Dermis blood vessel endothelial cell (primary cell): ENCODE measurements at places on chromosomes 5 and 9.

- DNase-seq, result no peak
Observed at GRCh38 chr9:126053913-126054312, 272.7 kb upstream of the MVB12B start.

DNA sequence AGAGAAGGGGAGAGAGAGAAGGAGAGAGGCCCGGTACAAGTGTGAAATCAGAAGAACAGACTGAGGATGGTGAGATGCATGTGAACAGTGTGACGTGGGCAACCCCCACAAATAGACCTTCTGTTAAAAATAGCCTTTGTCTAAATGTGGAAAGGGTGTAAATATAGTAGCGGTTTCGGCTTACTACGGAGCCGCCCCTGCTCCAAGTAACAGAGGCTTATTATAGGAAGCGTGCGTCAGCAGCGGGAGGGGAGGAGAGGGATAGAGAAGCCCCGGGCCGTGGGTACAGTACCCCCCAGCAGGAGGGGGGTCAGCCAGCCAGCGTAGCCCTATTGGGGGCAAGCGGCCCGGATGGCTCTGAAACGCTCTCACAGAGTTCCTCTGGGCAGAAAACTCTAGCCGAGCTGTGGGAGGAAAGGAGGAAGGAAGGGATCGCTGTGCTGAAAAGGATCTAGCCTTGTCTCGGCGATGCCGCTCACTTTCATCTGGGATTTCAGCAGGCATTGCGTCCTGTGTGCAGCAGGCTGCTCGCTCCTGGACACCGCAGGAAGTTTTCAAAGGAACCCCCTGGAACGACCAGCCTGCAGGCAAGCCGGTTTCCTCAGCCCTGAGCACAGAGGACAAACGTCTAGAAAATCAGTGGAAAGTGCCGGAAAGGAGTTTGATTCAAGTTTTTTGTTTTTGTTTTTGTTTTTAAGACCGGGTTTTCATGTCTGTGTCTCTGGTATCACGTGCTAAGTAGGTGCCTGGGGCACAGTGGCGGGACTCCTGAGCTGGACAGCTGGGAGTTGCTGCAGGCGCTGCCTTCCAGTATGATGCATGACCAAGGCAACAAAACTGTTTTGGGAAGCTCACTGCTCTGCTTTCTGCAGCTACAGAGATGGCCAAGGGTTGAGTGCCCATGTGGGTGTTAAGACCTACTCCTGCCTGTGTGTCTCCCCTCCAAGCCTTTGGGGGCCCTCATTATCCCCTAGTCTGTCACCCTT is 146.6 kb downstream of the SEC61B start:
- DNase-seq, result peak; percentile 51

- no peak for DNase-seq
Observed at GRCh38 chr9:121658591-121658990, 7.2 kb downstream of the DAB2IP start.

DNA sequence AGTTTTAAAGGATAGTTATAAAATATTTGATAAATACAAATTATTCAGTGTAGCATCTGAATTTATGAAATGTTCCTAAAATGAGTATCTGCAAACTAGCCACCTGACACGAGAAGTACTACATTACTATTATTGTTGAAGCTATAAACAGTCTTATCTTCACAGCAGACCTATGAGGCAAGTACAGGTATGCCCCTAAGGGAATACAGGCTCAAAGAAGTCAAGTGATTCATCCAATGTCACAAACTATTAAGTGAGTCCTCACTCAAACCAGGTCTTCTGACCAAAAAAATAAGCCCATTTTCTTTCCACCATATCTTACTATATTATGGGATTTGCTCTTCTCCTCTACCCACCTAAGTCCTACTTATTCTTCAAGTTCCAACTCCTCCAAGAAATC is 28.7 kb downstream of the STRBP start:
- no peak for DNase-seq

GRCh38 chr5:180127682-180128670 is 56.4 kb upstream of the RNF130 start:
- DNase-seq, result no peak

DNA sequence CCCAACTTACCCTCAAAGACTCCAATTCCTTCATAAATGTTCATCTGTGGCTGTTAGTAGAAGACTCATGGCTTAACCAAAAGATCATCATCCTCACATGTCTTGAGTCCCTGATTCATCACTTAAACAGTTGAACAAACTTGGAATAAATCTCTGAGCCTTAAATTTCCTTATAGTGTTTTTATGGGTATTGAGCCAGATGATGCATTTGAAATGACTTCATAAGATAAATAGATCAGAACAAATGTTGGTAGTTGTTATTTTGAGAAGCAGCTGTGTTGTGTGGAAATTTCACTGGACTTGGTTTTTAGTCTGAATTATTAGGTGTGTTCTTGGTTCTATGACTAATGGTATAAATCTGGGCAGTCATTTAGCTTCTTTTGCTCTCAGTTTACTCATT is 236.2 kb downstream of the NNT start:
- no peak for DNase-seq

DNA sequence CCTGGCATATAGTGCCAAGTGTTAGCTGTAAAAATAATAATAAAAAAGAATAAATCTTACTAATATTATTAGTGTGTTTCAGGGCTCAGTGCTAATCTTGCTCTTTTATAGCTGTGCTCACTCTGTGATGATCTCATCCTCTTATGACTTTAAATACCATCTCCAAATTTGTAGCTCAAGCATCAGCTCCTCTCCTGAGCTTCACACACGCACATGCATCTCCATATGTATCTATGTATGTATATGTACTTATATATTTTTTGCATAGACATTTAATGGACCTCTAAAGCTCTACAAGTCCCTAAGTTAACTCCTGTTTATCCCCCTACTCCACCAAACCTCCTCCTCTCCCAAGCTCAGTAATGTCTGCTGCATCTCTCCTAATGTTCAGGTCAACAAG is 170.8 kb upstream of the NR3C1 start:
- DNase-seq, result no peak

GRCh38 chr9:108759399-108759798 is 96.4 kb downstream of the ACTL7B start:
- no peak for DNase-seq

GRCh38 chr5:1910861-1911772 is 28.4 kb upstream of the IRX4 start:
- no peak for DNase-seq

GRCh38 chr5:50576686-50577256 is 89.7 kb upstream of the PARP8 start:
- no peak for DNase-seq

- no peak for DNase-seq
Observed at GRCh38 chr9:89097219-89097618, 81.4 kb downstream of the SHC3 start.

DNA sequence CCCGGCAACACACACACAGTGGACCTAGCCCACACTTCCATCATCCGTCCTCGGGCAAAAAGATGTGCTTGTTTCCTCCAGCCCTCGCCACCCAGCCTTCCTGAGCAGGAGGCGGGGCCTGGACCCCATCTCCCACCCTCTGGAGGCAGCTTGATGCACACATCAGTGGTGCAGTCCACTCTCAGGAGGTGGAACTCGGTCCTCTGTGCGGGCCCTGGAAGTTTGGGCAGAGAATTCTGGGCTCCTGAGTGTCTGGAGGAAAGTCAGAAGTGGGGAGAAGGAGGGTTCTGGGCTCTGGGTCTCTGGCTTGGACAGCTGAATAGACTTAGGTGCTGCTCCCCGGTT is 54.0 kb upstream of the NEURL1B start:
- DNase-seq, result no peak

DNA sequence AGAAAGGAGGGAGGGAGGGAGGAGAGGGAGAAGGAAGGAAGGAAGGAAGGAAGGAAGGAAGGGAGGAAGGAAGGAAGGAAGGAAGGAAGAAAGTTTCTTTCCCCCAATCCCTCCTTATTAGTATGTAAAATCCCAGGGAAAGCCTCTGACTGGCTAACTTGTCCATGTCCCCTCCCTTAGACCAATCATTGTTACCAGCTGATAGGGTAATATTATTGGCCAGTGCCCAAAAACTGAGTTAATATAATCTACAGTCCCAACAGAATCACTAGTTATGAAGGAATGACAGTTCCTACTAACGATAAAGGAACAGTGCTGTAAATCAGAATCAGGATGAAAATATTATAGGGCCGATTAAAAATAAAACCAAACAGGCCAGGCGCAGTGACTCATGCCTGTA is 53.6 kb upstream of the CCNG1 start:
- DNase-seq, result no peak

GRCh38 chr5:8730194-8730593 is 815.7 kb downstream of the SEMA5A start:
- DNase-seq, result no peak

- no peak for DNase-seq
Observed at GRCh38 chr9:4859035-4859434, 66.3 kb downstream of the RCL1 start.

GRCh38 chr5:58926541-58926935 is 343.7 kb downstream of the RAB3C start:
- no peak for DNase-seq

GRCh38 chr9:36165826-36166167 is 3.4 kb upstream of the CCIN start:
- DNase-seq, result peak; percentile 26

- peak; percentile 54 for DNase-seq
Observed at GRCh38 chr9:105007143-105007542, 79.2 kb upstream of the ABCA1 start.

DNA sequence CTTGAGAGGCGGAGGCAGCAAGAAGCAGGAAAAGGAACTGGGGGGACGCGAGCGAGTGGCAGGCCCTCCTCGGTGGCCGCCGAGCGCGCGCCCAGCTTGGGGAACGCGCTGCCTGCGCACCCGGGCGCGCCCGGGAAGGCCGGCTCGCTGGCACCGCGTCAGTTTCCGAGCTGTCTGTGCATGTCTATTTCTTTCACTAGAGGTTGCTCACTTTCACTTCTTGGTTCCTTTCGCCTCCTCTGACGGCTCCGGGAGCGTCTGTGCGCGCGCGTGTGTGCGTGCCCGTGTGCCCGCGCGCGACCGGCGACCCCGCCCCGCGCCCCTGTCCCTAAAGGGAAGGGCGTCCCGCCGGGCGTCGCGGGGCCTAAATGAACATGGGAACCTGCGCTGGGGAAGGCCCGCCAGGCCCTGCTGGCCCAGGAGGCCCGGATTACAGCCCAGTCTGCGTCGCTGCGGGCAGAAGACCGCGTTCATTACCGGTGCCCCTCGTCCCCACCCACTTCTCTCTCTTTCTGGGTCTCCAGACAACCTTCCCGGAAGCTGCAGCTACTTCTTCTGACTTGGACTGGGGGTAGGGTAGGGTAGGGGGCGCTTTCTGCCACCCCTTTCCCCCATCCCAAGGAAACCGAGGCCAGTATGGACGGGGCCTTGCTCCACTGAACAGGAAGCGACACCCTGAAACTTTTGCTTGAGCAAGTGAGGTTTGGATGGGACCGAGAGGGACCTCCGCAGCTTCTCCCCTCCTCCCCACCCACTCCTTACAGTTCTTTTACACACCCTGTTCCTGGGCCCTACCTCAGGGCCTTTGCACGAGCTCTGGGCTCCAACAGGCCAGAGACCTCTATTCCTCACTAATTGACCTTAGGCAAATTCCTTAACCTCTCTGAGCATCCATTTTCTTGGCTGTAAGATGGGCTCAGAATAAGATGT is 205.8 kb upstream of the IER5L start:
- DNase-seq, result peak; percentile 63

GRCh38 chr9:88773627-88774244 is 217.5 kb upstream of the S1PR3 start:
- DNase-seq, result peak; percentile 32

- no peak for DNase-seq
Observed at GRCh38 chr5:5592541-5592940, 170.1 kb downstream of the ICE1 start.

GRCh38 chr5:132211787-132212186 is 15.9 kb downstream of the P4HA2 start:
- no peak for DNase-seq

DNA sequence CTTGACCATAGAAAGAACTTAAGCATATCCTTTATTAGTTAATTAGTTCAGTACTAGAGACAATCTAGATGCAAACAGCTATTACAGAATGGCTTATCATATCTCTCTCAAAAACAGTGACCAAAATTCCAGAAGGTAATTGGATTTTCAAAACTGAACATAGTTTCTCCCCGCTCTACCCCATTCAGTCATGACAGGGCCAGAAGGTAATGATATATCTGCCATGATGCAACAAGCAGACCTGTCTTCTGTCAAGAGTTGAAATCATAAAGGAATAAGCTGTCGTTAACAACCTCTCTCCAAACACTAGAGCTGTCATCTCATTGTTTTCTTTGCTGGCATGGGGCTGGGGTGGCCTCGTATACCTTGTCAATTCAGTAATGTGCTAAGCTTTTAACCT is 200.5 kb upstream of the POU5F2 start:
- DNase-seq, result no peak

- no peak for DNase-seq
Observed at GRCh38 chr5:165277661-165278060, 1772.2 kb downstream of the MAT2B start.

GRCh38 chr9:121135642-121136041 is 60.9 kb downstream of the CNTRL start:
- DNase-seq, result no peak

GRCh38 chr5:146441896-146442295 is 5.2 kb upstream of the TCERG1 start:
- no peak for DNase-seq

- no peak for DNase-seq
Observed at GRCh38 chr5:175706499-175706898, 48.6 kb downstream of the HRH2 start.

GRCh38 chr9:83367326-83367725 is 170.9 kb downstream of the FRMD3 start:
- no peak for DNase-seq

DNA sequence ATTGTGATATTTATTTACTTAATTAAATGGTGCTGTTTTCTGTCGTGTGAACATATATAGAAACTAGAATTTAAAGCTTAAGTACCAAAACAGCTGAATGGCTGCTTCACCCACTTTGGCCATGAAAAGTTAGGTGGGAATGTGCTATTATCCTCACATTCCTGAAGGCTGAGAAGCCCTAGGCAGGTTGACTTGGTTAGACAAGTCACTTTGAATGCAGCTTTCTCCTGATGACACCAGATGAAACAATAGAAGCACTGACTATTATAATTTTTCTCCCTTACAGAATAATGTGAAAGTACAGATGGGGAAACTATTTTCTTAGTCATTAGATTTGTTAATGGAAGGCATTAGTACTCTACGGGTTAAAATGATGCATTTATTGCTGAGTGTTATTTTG is 65.1 kb upstream of the C5orf46 start:
- no peak for DNase-seq

- DNase-seq, result no peak
Observed at GRCh38 chr5:177388521-177389052, 4.4 kb downstream of the SLC34A1 start.

GRCh38 chr5:38734353-38734752 is 111.5 kb upstream of the OSMR start:
- DNase-seq, result no peak

- DNase-seq, result no peak
Observed at GRCh38 chr5:9151684-9152427, 394.0 kb downstream of the SEMA5A start.

GRCh38 chr5:134000091-134000511 is 4.7 kb downstream of the VDAC1 start:
- DNase-seq, result no peak
